ENCODE measurements at places on chromosomes 13 and 19. TPM values are rescaled to one million over a fixed set of nuclear protein-coding genes. Genes with fewer than 3 reads are reported as not detected.
A peak's percentile ranks its signal among the peaks of the same experiment; 100 is the strongest.

DNA sequence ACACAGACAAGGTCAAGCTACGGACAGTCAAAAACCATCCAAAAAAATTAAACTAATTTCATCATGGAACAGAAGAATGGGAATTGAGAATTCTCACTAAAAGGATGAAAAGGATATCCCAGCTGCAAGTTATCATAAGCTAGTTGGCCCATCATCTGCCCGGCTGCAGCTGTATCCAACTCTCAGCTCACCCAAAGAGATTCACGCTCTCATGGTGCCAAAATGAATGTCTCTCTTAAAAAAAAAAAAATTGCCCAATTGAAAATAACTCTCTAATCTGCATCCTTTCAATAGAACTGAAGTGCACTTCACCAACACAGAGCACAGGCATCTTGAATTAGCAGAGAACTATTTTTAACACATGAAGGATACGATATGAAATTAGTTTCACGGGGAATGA lies 20.0 kb downstream of the ENOX1 start:
- H3K27me3 ChIP-seq, result peaks cover 16% of the 10 kb centered on the region
- no peaks in the 10 kb centered on the region for H3K4me1 ChIP-seq
- H3K27ac ChIP-seq, result no peak overlapping the region
- no peaks in the 10 kb centered on the region for H3K36me3 ChIP-seq
- H3K4me3 ChIP-seq, result no peak overlapping the region

Gene ZNF700
- total RNA-seq, result 11.7 TPM

- H3K36me3 ChIP-seq, result no peaks in the 10 kb centered on the region
- H3K27me3 ChIP-seq, result no peaks in the 10 kb centered on the region
- H3K27ac ChIP-seq, result no peak overlapping the region
- DNase-seq, result no peak
- no peak overlapping the region for H3K4me3 ChIP-seq
- H3K4me1 ChIP-seq, result no peaks in the 10 kb centered on the region
Observed at GRCh38 chr13:104491916-104492315, 1425.7 kb upstream of the SLC10A2 start.

DNA sequence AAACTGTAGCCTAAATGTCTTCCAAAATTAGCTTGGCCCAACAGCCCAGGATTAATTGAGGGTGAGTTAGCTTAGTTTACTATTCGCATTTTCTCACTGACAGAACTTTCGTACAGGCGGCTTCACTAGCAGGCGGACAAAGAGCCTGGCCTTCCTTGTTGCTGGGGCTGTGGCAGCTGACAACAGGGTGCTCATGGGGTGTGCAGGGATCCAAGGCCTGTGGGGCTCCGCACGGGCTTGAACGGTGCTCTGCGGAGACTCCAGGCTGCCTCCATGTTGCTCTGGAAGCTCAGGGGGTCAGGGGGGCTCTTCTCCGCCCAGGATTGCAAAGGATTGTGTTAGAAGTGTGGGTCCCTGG lies 36.3 kb upstream of the DPRX start:
- DNase-seq, result no peak
- H3K27ac ChIP-seq, result no peak overlapping the region
- no peaks in the 10 kb centered on the region for H3K36me3 ChIP-seq
- H3K4me3 ChIP-seq, result no peak overlapping the region
- H3K4me1 ChIP-seq, result no peaks in the 10 kb centered on the region

DNA sequence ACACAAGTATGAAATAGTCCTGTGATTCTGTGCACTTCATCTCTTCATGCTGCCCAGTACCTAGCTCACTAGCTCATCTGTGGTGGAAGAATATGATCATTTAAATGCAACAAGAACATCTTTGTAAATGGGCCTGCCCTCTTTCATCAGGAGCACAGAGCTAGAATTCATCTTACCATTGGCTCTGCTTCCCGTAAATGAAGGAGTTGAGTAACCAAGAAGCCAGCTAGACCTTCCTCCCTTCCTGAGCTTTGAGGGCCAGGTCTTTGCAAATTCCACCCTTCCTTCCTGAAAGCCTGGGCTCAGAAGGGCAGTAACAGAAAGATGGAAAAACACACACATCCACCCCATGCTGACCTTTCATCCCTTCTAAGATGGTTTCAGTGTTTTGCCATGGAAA lies 82.0 kb downstream of the FRY start:
- H3K4me3 ChIP-seq, result no peak overlapping the region
- H3K4me1 ChIP-seq, result no peaks in the 10 kb centered on the region
- H3K27ac ChIP-seq, result no peak overlapping the region
- no peaks in the 10 kb centered on the region for H3K27me3 ChIP-seq

Gene PSG3
- not detected for total RNA-seq

DNA sequence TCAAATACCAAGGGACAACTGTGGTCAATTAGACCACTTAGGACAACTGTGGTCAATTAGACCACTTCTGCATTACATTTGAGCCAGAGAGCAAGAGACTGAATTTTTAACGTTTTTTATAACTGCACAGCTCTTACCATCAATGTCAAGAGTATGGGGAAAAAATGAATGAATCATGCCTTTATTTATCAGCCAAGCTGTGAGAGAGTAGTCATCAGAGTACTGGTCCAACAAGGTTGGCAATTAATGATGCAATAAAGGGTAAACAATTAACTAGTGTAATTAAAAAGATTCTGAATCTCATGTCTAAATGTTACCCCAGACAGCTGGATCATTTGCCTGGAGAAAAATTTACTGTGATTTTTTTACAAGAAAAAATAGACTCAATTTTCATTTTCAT lies 381.1 kb downstream of the LIG4 start:
- H3K4me1 ChIP-seq, result peaks cover 10% of the 10 kb centered on the region
- peak overlapping the region; percentile 72 for H3K27ac ChIP-seq
- H3K36me3 ChIP-seq, result no peaks in the 10 kb centered on the region
- H3K27me3 ChIP-seq, result no peaks in the 10 kb centered on the region
- H3K4me3 ChIP-seq, result no peak overlapping the region

DNA sequence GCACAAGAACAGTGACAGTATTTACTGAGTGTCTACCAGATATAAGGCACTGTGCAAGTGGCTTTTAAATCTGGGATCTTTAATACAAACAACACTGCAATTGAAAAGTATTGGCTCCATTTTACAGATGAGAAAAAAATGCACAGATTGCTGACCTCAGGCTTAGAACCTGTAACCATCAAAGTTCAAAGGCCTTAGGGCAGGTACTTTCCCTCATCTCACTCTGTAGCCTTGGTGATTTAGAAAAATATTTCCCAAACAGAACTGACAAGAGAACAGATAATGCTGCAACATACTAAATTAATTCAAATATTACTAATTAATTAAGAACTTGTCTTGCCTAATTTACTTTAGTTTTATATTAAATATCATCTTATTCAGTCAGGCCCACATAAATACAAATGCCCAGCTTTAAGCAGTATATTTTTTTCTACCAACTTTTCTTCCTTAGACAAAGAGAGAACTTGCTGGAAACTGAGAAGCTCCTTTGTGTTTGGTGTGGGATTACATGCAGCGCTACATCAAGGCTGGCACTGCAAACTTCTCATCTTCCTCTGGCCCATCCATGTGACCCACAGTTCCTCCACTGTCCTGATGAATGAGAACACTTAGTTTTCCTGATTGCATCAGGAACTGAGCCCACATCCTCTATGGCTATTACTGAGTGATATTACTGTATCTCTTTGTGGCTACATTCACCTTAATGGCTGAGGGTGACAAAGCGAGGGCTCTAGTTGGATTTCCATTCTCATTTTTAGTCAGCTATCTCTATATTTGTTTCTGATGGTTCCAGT lies 302.1 kb downstream of the ENOX1 start:
- no peak overlapping the region for H3K4me3 ChIP-seq
- DNase-seq, result no peak
- no peaks in the 10 kb centered on the region for H3K36me3 ChIP-seq
- no peak overlapping the region for H3K27ac ChIP-seq
- H3K27me3 ChIP-seq, result no peaks in the 10 kb centered on the region

DNA sequence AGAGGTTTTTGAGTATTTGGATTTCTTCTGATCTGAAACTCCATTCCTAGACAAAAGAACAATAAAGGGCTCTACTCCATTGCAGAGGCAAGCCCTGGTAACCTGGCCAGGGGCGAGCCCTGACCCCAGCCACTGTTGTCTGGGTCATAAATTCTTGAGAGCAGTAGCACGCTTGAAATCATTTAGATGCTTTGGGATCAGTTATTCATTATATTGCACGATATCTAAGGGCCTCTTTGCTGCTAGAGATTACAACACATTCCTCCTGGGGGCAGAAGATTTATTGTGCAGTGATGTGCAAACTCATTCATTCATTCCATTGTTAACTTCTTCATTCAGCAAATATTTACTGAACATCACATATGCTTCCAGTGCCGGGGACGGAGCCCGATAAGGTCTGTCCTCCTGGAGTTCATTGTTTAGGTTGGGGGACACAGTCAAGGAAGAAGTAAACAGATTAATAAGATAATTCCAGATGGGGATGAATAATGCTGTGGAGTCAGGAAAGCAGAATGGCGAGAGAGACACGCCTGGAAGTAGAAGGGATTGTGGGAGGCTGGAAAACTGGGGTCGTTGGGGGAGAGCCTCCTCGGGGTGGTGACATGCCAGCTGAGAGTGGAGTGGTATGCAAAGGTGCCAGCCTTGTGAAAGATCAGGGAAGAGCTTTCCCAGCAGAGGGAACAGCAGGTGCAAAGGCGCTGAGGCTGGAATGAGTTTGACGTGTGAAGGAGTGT lies 34.9 kb downstream of the SIPA1L3 start:
- DNase-seq, result no peak
- H3K36me3 ChIP-seq, result peaks cover 12% of the 10 kb centered on the region
- H3K4me3 ChIP-seq, result peak overlapping the region; percentile 42
- H3K27ac ChIP-seq, result peak overlapping the region; percentile 25

Gene BBC3
- 8.6 TPM for total RNA-seq

DNA sequence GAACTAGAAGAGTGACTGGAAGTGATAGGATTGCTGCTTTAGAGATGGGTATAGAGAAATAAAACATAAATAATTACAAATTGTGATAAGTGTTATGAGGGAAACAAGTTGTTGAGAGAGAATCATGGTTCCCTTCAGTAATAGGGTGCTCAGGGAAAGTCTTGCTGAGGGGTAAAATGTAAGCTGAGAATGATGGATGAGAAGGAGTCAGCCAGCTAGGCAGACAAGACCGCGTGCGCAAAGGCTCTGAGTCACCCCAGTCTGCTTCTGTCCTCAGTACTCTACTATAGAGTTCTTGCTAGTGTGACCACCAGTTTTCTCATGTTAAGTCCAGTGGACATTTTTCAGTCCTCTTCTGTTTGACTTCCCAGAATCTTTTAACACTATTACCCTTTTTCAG lies 39.5 kb downstream of the PCCA start:
- DNase-seq, result no peak
- H3K36me3 ChIP-seq, result no peaks in the 10 kb centered on the region
- no peak overlapping the region for H3K27ac ChIP-seq
- no peaks in the 10 kb centered on the region for H3K27me3 ChIP-seq

Gene NPAS1
- 1.2 TPM for total RNA-seq

Gene B3GNT3
- 75.1 TPM for total RNA-seq

DNA sequence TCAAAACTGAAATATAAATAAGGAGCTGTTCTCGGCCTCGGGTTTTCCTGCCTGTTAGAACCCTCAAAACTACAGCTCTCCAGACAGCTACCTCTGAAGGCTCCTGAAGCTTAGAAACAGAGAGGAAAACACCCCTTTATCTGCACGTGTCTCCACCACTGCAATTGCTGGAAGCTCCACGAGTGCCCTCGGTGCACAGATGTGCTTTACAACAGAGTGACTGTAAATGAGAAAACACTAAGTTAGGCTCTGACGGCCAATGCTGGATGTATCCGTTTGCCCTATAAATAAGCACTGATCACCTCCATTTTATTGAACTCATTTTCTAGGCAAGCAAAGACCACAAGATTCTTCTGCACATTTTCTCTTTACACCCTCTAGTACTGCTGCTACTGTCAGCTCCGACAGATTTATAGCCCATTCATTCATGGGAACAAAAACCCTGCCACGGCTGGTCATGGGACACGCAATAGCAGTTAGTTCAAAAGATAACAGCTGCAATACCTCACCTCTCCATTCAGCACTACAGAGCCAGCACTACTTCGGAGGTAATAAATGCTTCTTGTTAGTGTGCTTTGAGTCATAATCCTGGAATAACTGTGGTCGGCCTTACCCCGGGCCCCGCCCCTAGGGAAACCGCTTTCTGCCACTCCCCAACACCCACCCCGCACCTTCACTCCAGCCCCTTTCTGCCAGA lies 241.1 kb upstream of the ZNF507 start:
- no peak for DNase-seq
- H3K4me3 ChIP-seq, result no peak overlapping the region
- H3K36me3 ChIP-seq, result no peaks in the 10 kb centered on the region
- no peaks in the 10 kb centered on the region for H3K4me1 ChIP-seq
- no peaks in the 10 kb centered on the region for H3K27me3 ChIP-seq
- no peak overlapping the region for H3K27ac ChIP-seq

- H3K27me3 ChIP-seq, result no peaks in the 10 kb centered on the region
- H3K27ac ChIP-seq, result no peak overlapping the region
- no peak for DNase-seq
- no peaks in the 10 kb centered on the region for H3K36me3 ChIP-seq
- no peaks in the 10 kb centered on the region for H3K4me1 ChIP-seq
Observed at GRCh38 chr13:110336681-110337080, 29.6 kb downstream of the COL4A2 start.

Gene MBD3L2
- not detected for total RNA-seq

GRCh38 chr19:30647891-30648720 lies 275.9 kb downstream of the ZNF536 start:
- H3K27me3 ChIP-seq, result peaks cover 30% of the 10 kb centered on the region
- no peak overlapping the region for H3K27ac ChIP-seq
- no peak overlapping the region for H3K4me3 ChIP-seq
- H3K36me3 ChIP-seq, result no peaks in the 10 kb centered on the region

DNA sequence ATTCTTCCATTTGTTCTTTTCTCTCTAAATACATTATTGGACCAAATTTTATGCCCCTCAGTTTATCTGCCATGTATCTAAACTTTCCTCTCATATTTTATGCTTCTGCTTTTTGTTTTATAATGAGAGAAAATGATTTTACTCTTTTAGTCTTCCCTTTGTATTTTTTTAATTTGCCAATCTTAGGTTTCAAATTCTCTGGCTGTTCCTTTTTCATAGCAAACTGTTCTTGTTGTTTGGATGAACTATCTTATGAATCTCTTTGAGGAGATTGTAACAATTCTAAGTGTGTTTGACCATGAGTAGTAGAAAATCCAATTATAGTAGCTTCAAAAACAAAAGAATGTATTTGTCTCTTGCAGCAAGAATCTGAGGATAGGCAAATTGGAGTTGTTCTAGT lies 290.5 kb downstream of the NDFIP2 start:
- H3K36me3 ChIP-seq, result no peaks in the 10 kb centered on the region
- peak overlapping the region; percentile 15 for H3K27ac ChIP-seq
- H3K27me3 ChIP-seq, result no peaks in the 10 kb centered on the region

GRCh38 chr13:65368832-65369231 lies 1861.3 kb downstream of the PCDH9 start:
- H3K27ac ChIP-seq, result no peak overlapping the region
- no peaks in the 10 kb centered on the region for H3K4me1 ChIP-seq
- no peaks in the 10 kb centered on the region for H3K27me3 ChIP-seq
- no peak for DNase-seq
- no peak overlapping the region for H3K4me3 ChIP-seq
- H3K36me3 ChIP-seq, result no peaks in the 10 kb centered on the region

Gene ENOX1
- total RNA-seq, result 1.5 TPM

GRCh38 chr13:28557725-28558520 lies 63.0 kb upstream of the FLT1 start:
- no peak for DNase-seq
- no peak overlapping the region for H3K27ac ChIP-seq
- peaks cover 2% of the 10 kb centered on the region for H3K27me3 ChIP-seq
- peaks cover under 1% of the 10 kb centered on the region for H3K4me1 ChIP-seq
- H3K4me3 ChIP-seq, result no peak overlapping the region
- H3K36me3 ChIP-seq, result no peaks in the 10 kb centered on the region

GRCh38 chr13:20482275-20482761 lies 43.3 kb downstream of the CRYL1 start:
- peak; percentile 22 for DNase-seq
- H3K27ac ChIP-seq, result peak overlapping the region; percentile 12
- H3K27me3 ChIP-seq, result no peaks in the 10 kb centered on the region
- H3K4me1 ChIP-seq, result peaks cover 7% of the 10 kb centered on the region
